ENCODE measurements at places on chromosomes 2 and 18.

GRCh38 chr2:101820519-101820918 lies 123.0 kb downstream of the MAP4K4 start:
- peak; percentile 55 for DNase-seq

DNA sequence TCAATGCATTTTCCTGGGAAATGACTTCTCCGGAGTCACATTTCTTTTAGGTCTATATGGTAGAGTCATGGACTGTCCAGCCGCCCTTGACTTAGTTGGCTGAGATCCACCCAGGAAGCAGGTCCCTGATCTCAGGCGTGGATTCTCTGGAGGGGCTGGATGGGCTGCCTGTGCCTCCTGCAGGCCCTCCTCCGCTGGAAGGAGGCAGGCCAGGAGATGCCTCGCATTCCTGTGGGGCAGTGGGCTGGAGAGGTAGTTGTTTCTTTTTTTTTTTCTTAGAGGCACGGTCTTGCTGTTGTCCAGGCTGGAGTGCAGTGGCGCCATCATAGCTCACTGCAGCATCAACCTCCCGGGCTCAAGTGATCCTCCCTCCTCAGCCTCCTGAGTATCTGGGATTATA lies 129.0 kb upstream of the MYCN start:
- DNase-seq: no peak

GRCh38 chr2:236215196-236215595 lies 47.0 kb upstream of the GBX2 start:
- DNase-seq: no peak

DNA sequence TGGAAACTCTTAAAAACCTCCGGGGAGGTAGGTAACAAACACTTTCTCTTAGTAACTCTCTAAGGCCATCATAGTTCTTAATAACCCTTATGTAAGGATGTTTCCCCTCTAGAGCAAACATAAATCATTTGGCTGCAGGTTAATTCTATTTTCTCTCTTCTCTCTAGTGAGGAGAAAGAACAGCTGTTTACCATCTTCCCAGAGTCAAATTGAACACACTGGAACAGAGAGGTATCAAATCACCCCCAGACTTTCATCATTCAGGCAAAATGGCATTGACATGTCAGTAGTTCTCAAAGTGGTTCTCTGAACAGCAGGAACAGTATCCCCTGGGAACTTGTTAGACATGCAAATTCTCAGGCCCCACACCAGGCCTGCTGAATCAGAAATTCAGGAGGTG lies 240.7 kb downstream of the MEIS1 start:
- no peak for DNase-seq

- DNase-seq: peak; percentile 33
These were observed 906.6 kb upstream of the CDH2 start for GRCh38 chr18:29083545-29083944.

DNA sequence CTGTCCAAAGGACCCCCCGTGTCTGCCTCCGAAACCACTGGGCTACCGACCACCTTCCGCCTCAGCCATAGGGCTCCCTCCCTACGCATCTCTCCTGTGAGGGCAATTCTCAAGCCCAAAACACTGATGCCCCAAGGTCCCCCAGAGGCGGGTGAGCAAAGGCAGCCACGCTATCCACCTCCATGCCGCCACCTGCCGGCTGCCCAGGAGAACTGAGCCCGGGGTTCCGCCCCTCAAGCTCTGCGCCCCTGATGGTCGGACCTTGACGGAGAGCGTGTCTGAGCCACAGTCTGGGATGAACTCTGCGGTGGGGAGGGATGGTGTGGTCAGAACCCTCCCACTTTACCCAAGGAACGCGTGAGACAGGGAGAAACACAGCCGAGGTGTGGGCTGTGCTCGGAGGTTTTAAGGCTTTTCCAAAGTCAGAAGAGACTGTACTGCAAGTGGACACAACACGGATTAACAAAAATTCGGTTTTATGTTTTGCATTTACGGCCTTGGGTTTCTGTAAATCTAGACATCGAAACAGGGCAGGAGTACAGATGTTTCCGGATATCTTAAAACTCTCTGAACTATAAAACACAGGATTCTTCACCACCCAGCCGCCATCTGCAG lies 114.1 kb downstream of the ZNF516 start:
- DNase-seq: no peak

GRCh38 chr2:201280191-201281040 lies 20.1 kb downstream of the CASP8 start:
- DNase-seq: no peak

DNA sequence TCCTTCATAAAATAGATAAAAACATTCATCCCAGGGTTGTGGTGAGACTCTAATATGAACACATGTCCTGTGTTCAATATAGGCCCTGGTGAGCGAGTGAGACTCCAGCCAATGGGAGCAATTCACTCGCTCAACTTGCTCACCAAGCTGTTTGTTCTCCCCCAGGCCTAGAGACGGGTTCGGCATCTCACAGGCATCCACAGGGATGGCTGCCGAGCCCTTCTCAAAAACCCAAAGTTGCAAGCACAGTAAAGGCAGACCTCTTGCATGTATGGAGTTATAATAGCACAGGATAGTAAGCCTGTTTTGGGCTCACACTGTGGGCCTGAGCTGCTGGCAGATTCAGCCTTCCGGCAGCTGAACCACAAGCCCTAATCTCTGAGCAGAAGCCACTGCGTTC lies 15.7 kb downstream of the PARD6G start:
- no peak for DNase-seq

DNA sequence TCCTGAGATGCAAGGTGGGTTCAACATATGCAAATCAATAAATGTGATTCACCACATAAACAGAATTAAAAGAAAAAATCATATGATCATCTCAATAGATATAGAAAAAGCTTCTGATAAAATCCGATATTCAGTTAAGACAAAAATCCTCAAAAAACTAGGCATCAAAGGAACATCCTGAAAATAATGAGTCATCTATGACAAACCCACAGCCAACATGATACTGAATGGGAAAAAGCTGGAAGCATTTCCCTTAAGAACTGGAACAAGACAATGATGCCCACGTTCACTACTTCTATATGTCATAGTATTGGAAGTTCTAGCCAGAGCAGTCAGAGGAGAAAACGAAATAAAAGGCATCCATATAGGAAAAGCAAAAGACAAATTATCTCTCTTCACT lies 80.4 kb downstream of the MYO3B start:
- DNase-seq: no peak

DNA sequence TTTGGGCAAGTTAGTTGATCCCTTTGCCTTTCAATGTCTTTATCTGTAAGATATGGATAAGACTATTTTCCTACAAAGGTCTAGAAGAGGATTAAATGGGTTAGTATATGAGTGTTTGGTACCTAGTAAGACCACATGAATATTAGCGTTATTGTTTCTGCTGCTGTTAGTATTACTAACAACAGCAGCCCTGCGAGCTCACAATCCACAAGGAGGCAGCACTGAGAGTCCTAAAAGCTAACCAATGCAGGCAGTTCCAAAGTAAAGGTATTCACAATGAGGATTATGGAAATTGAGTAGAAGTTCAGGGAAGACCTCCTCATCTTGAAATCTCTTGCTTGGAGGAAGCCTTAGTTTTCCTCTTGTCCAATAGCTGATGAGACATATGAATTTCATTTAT lies 248.9 kb downstream of the TDRD15 start:
- DNase-seq: no peak

GRCh38 chr2:162261032-162261945 lies 18.0 kb upstream of the FAP start:
- peak; percentile 76 for DNase-seq

- peak; percentile 75 for DNase-seq
These were observed 41.0 kb downstream of the UNC50 start for GRCh38 chr2:98649135-98649991.

DNA sequence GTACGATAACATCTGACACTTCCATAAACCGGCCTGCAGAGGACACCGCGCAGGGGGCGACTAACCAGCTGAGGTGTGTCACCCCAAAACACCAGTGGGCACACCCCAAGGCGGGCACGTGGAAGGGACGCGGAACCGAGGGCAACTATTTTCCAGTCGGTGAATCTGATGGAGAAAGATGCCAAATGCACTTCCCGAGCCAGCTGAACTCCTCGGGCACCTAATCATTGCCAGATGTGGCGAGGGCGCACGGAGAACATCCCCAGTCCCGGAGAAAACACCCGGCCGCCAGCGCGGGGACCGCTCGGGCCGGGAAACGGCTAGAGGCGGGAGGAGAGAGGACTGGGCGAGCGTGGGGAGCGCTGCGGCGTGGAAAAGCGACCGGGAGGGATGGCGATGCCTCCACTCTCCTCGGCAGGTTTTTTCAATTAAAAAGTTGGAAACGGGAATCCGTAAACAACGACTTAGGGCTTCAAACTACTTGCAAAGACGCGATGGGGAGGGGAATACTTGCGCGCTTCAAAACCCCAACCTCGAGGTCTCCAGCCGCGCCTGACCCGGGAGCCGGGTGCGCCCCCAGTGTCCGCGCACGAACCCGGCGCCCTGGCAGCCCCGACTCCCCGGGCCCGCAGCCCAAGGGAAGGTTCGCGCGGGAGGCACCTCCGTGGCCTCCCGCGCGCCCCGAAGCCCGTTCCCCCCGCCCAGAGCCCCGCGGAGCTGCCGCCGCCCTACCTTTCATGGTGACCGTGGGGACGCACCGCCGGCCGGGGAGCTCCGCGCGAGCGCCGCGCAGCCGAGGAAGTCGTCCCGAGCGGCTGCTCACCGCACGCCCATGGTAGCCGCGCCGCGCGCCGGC lies 497 bp downstream of the COLEC12 start:
- DNase-seq: peak; percentile 66

Measured in AG10803 (cell line).